ENCODE measurements at places on chromosomes 2 and 18. TPM values are rescaled to one million over a fixed set of nuclear protein-coding genes. Genes with fewer than 3 reads are reported as not detected.

DNA sequence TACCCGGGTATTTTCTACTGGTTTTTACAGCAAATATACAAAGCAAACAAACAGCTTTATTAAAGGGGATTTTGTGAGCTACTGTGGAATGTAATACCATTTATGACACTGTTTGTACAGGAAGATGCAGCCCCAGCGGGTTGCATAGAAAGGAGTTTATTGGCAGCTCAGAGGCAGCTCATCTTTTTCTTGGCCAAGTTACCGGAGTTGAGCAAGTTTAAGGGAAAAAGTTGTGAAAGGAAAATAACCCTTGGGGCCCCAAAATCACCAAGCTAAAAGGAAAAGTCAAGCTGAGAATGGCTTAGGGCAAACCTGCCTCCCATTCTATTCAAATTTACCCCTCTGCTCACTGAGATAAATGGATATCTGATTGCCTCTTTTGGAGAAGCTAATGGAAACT lies 60.8 kb downstream of the MOB4 start:
- DNase-seq, result no peak

- DNase-seq, result no peak
Measured at GRCh38 chr2:152433289-152433688, 98.3 kb downstream of the FMNL2 start.

DNA sequence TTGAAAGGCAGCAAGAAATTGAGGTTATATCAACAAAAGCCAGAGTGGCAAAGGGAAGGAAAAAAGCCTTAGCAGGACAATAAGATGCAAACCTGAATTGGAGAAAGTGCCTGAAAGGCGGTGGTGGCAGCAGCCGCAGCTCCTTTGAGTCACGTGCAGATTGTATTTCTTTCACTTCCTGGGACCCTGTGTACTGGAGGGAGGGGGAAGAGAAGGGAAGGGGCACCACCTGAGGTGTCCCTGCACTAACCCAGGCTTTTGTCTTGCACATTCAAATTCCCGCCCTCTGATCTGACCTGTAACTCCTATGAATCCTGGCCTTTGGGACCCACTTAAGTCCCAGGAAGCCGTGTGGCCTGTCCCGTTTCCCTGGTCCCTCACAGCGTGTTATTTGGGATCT lies 326.1 kb upstream of the SKOR2 start:
- DNase-seq, result no peak

- no peak for DNase-seq
Measured at GRCh38 chr2:13560322-13560721, 843.6 kb downstream of the TRIB2 start.

- DNase-seq, result no peak
Measured at GRCh38 chr18:47915930-47916329, 14.5 kb downstream of the SMAD2 start.

- DNase-seq, result no peak
Measured at GRCh38 chr18:42392416-42392815, 437.4 kb downstream of the PIK3C3 start.

DNA sequence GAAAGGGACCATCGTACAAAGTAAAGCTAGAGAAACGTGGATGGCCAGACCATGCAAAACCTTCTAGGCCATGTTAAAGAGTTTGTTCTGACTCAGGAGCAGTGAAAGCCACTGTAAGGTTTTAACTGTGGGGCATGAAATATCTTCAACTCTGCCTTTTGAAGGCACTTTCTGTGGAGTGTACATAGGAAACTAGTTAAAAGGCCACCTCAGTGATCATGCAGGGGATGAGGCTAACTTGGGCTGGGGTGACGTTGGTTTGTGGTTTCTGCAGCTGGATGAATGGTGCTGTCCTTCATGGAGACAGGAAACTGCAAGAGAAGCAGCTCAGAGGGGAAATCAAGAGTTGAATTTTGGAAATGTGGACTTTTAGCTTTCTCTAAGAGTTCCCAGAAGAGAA lies 190.7 kb downstream of the CDCA7 start:
- DNase-seq, result no peak

DNA sequence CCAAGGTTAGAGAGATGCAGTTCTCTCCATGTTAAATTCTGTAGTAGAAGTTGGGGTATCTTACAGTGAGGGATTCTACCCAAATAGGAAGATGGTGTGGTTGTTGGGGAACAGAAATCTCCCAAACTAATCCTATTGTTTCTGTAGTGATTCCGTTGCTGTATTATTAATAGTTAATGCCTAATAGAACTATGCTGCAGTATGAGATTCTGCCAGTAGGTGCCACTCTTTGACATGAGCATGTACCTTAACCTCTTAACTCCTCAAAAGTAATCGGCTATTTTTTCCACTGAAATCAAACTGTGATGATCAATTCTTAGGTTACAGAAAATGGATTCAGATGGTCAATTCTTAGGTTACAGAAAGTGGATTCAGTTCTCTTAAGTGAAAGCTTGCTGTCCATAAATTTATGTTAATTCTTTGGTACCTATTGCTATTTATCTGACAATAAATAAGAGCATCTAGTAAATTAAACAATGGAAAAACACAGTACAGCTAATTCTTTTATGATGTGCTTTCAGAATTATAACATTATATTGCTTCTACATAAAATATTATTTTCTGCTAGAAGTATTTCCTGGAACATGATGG lies 97.9 kb upstream of the DLX2 start:
- no peak for DNase-seq

DNA sequence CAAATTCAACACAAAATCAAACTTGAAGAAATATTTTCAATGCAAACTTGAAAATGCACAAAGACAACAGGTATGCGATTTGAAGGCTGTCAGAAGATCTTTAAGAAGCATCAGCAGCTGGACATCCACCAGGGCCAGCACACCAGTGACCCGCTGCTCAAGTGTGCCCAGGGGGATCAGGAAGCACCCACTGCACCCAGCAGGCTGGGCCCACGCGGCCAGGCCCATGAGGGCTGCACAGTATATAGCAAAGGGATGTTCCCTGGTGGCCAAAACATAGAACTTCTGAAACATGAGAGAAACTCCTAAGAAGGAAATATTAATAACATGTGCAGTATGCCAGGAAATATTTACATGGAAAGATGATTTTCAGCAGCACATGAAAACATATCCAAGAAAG lies 25.0 kb downstream of the WDFY1 start:
- DNase-seq, result no peak

DNA sequence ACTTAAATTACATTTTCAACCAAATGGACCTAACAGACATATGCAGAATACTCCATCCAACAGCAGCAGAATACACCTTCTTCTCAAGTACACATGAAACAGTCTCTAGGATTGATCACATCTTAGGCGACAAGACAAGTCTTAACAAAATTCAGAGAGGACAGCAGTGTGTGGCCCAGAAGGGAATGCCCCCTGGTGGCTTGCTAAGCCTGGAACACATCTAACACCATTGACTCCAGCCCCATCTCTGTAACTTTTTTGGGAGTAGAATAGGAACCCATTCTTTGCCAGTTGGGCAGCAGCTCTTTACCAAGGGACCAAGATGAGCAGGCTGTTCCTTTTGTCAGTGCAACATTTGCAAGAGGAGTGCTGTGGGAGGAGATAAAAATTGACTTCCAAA lies 249.9 kb downstream of the PLCL1 start:
- DNase-seq, result no peak

GRCh38 chr2:219523031-219523671 lies 8.9 kb downstream of the ASIC4 start:
- DNase-seq, result no peak

DNA sequence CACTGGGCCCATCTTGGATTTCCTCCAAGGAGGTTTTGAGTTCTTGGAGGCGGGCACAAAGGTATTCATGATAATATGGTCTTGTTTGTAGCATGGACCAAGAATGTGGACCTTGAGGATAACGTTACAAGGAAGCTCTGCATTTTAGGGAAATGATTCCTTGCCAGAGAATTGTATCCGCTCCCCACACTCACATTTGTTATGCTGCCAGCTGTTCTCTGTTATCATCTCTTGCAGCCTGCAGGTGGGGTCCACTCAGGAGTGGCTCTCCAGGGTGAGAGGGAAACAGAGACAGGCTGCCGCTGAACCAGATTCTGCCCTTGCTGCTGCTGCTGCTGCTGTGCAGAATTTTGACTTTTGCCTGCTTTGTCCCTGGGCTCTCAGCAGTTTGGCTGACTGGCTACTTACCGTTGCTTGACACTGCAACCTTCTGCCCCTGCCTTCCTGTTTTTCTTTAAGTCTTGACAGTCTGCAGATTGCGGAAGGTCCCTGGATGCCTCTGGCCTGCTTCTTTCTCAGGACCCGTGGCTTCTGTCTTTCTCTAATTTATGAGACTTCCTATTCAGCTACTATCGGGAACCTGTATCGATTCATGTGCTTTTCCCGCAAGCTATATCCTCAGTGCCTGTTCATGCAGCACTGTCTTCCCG lies 122.3 kb upstream of the DOCK10 start:
- DNase-seq, result no peak

GRCh38 chr2:2244508-2244907 lies 86.6 kb downstream of the MYT1L start:
- DNase-seq, result no peak

DNA sequence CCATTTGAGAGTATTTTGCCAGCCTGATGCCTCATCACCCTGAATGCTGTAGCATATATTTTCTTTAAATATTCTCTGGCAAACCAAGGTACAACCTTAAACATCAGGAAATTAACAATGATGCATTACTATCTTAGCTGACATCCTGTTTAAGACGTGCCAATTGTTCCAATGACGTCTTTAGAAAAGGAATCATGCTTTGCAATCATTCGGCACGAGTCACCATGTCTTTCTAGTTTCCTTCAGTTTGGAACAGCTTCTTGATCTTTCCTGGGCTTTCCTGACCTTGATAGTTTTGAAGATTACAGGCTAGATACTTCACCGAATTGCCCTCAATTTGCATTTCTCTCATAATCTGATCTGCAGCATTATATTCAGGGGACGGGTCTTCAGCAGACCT lies 88.2 kb upstream of the GLI2 start:
- DNase-seq, result no peak

DNA sequence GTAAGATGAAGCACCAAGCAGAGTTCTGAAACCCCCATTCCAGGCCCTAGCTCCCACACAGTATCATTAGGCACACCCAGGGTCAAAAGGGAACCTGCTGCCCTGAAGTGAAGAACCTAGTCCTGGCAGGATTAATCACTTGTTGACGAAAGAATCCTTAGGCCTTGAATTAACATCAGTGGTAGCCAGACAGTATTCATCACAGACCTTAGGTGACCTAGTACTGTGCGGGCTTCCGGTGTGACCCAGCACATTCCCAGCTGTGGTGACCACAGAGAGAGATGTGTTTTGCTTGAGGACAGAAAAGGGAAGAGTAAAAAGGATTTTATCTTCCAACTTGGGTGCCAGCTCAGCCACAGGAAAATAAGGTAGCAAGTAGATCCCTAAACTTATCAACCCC lies 1071.4 kb upstream of the FAM98A start:
- DNase-seq, result no peak

- no peak for DNase-seq
Measured at GRCh38 chr2:225052703-225053102, 10.4 kb upstream of the DOCK10 start.

DNA sequence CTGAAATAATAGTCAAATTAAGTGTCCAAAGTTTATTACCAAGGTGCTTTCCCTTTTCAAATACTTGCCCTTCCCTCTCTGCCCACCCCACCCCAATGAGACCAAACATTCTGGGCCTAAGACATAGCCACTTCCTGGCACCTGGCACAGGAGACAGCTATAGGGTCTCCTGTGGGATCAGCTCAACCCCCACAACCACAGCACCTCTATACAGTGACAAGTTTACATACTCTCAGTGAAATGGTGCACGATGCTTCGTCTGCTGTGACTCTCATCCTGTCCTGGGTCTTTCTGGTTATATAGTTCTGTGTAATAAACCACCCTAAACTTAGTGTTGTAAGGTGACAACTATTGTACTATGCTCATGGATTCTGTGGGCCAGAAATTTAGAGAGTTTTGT lies 466.2 kb downstream of the FBXO15 start:
- no peak for DNase-seq

DNA sequence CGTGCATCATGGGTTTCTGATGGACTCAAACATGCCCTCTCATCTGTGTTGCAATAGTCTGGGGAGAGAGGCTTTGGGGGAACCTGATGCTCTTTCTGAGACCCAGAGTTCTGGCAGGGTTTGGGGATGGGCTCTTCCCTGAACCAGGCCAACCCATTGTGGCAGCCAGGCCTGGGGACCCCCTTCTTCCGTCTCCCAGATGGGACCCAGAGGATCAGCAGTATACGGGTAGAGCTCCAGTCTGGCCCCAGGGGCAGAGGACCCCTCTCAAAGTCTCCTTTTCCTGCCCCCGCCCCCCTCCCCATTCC lies 333.7 kb downstream of the DYSF start:
- DNase-seq, result no peak

DNA sequence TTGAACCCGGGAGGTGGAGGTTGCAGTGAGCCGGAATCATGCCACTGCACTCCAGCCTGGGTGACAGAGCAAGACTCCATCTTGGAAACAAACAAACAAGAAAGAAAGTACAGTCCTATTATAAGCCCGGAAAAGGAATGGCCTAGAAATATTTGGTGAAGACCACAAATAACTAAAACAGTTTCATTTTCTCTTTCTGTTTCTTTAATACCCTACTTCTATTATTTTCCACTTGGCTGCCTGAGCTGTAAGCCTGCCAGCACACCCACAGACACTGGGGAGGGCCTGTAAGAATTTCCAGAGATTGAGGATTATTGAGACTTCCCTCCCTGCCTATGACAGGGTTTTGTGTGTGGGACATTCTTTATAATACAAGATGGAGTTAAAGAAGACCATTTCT lies 188.0 kb upstream of the DCC start:
- DNase-seq, result no peak

GRCh38 chr18:2871111-2871720 lies 24.4 kb downstream of the EMILIN2 start:
- no peak for DNase-seq

GRCh38 chr2:88693911-88694414 lies 2.5 kb downstream of the RPIA start:
- DNase-seq, result no peak

DNA sequence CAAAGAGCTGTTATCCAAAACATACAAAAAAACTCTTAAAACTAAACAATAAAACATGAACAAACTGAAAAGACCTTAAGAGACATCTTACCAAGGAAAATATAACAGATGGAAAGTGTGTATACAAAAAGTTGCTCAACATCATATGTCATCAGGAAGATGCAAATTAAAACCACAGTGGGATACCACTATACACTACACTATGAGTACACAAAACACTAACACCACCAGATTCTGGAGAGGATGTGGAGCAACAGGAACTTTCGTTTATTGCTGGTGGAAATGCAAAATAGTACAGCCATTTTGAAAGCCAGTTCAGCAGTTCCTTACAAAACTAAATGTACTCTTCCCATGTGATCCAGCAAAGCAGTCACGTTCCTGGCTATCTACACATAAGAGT lies 221.4 kb downstream of the CMPK2 start:
- no peak for DNase-seq

DNA sequence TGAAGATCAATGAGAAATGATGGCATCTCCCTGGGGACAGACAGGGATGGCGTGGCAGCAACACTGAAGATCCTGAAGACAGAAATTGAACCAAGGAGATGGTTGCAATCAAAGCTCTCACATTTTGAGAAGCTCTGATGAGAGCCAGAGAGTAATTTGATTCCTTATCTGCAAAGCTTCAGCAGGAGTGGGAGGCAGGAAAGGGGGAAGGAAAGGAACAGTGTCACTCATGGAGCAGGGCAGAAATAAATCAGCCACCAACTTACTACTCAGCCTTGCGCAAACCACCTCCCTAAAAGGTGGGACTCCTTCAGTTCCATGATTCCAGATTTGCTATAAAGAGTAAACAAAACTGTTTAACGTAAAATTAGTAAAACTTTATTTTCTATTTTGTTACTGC lies 119.2 kb downstream of the CACNB4 start:
- no peak for DNase-seq

Gene DSG1
- total RNA-seq, result 0.21 TPM

Gene HMSD
- 0.11 TPM for total RNA-seq

Gene CUL3
- 129 TPM for total RNA-seq

Gene C2orf78
- not detected for total RNA-seq

Gene TNFRSF11A
- 11.1 TPM for total RNA-seq

Gene NCKAP5
- 14.4 TPM for total RNA-seq
